Effector memory CD8-positive, alpha-beta T cell (primary cell): ENCODE measurements at places on chromosomes 16 and 17.

DNA sequence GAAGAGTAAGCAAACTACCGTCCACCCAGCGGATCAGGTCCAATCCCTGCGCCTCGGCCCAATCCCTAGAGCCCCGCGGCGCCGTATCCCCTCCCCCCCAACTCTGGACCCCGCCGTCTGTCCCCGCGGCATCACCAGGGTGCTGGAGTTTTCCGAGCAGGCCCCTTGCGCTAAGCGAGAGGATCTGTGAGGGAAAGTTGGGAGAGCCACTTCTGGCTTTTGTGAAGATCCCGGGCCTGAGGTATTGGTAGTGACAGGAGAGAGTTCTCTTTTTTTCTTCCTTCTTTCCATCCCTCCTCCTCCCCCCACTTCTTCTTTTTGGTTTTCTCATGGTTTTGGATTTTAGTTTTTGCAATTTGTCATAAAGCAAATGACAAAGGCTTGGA, 3.5 kb upstream of the DLX4 start:
- no peak for DNase-seq

GRCh38 chr17:45974916-45975630, 24.0 kb upstream of the STH start:
- no peak for DNase-seq

GRCh38 chr17:22303865-22304264, 611.5 kb downstream of the KCNJ18 start:
- no peak for DNase-seq

GRCh38 chr17:9239246-9239792, 218.0 kb downstream of the NTN1 start:
- no peak for DNase-seq

- DNase-seq, result no peak
Observed at GRCh38 chr17:76138896-76139752, 1.9 kb downstream of the FOXJ1 start.

DNA sequence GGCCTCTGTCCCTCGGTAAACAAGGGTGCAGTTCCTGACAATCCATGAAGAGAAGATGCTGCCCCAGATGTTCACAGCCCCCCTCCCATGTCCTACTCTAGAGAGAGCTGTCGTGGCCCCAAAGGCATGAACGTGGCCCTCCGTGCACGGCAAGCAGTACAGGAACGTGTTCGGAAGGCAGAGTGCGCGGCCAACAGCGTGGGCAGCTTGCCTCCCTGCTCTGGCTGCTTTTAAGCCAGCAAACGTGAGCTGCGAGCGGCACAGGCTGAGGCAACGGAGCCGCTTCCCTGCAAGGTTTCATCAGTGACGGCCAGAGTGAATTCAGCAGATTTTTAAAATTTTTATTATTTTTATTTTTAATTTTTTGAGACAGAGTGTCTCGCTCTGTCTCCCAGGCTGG, 37.2 kb downstream of the PEMT start:
- no peak for DNase-seq

GRCh38 chr16:89693289-89693731, 6.8 kb downstream of the CDK10 start:
- DNase-seq, result no peak

DNA sequence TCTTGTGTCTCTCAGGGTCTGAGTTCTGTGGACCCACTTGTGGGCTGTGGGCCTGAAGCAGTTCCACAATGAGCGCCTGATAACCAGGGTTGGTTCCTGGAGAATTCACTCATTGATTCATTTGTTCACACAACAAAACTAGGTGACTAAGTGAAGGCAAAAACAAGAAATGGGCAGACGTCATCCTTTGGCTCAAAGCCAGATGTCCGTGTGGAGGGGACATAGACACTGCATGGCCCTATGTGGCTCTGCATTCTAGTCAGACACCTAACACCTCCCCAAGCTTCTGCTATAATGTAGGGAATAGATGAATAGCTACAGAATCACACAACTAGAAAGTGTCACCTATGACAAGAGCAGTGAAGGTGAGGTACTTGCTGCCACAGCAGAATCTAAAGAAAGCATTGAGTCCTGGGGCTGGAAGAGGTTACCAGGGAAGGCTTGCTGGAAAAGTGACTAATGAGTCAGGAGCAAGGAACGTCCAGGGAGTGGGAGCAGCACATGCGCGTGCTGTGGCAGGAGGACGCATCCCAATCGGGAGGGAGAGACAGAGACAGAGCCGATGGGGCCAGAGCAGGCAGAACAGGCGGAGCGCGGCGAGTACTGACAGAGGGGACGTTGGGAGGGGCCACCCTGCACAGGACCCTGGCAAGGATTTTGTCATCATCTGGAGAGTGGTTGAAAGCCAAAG, 58.9 kb downstream of the CES1 start:
- no peak for DNase-seq

DNA sequence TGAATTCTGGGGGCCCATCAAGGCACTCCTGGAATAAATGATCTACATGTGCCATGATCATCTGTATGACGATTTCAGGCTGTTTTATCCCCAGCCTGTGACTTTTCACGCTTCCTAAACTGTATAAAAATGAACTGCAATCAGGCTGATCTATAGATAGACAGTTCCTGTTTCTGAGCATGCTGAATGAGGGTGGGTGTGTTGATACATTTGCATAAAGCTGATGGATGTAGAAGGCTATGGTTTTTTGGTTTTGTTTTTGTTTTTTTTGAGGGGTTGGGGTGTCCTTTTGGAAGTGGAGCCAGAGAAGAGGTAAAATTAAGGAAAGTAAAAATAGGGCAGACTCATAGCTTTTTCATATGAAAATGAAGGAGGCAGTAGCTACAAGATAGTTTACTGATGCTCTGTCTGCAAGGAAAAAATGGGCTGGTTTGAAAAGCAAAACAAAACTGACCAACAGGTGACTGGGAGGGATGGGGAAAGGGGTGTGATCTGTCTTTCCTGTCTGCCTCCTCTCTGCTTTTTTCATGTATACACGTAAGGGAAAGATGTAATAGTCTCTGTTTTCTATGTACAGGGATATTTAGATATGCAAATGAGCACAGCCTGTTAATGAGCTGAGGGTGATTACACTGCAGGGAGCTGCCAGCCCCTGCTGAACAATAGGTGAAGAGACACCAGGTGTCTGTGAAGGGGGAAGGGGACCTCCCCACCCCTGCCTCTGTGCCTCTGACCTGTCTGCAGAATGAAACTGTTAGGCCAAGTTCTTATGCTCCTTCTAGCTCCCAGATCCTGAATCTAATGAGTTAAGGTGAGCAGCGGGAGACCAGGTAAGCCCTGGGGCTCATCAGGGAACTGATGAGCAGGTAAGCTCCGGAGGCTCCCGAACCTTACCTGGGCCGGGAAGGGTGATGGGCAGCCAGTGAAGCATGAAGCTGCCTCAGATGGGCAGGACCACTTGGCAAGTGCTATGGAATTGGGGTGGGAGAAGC, 46.6 kb upstream of the LYRM9 start:
- DNase-seq, result no peak

DNA sequence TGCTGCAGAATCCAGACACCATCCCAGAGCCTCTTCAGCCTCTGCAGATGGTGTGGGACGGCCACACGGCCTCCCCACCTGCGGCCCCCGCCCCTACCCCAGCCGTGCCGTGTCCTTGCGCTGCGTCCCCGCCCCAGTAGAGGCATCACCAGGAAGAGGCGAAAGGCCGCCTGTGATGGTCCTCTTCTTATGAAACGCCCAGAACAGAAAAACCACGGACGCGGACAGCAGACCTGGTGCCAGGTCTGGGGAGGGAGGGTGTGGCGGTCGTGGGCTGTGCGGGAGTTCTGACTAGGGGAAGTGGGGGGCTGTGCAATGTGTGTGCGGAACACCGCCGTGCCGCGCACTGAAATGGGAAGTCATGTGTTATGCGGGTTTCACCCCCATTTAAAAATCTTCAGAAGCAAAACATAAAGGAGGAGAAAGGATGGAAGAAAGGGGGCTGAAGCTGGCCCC, 25.5 kb downstream of the ACSF3 start:
- DNase-seq, result no peak

- no peak for DNase-seq
Observed at GRCh38 chr16:86061721-86062120, 162.8 kb downstream of the IRF8 start.

DNA sequence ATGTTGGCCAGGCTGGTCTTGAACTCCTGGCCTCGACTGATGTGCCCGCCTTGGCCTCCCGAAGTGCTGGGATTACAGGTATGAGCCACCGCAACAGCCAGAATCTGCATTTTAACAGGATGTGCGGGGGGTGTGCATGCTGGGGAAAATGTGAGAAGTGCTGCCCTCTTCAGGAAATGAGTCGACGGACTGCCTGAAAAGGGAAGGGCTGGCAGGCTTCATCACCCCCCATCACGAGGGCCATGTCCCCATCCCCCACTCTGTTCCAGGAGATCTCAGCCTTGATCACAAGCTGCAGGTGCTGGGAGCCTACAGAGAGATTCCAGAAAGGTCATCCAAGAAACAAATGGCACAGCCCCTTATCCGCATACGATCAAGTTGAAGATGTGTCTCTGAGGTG, 195.3 kb upstream of the RPL38 start:
- DNase-seq, result no peak

DNA sequence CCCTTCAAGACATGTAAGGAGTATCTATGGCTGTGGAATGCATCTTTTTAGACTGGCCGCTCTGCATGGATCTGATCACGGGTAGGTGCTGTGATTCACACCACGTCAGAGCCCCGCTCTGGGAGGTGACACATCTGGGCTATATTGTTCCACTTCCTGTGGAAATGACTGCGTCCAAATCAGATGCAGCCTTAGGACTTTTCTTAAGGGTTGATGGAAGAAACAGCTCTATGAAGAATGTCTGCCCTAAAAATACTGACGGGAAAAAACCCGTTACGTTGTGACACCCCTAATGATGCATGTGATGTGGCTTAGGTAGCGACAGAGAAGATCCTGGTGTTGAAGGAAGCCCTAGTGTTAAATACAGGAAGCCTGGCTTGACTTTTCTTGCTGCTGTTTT, 12.2 kb downstream of the BANP start:
- DNase-seq, result peak; percentile 47

DNA sequence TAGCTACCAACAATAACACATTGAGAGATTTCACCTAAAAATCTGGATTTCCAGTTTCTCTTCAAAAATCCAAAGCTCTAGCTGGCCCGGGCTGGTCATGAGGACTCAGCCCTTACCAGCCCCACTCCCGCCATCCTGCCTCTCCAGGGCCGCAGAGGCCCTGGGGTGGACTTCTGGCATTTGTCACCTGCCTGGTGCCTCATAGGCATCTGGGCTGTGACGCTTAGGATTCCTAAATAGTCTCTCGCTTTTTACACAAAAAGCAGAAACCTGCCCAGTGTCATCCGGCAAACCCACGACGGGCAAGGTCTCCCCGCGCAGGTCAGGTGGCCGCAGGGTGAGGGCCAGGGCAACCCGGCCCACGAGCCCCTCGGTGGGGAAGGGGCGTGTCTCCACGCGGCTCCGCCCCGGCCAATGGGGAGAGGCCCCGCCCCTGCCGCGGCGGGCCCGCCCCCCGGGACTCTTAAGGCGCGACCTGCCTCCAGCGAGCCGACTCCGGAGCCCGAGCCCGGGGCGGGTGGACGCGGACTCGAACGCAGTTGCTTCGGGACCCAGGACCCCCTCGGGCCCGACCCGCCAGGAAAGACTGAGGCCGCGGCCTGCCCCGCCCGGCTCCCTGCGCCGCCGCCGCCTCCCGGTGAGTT, at the start of gene VASN:
TSS of gene VASN (plus strand) at position 492 of the 644 bp plus-strand sequence. CDS start 9,030 bp downstream, outside the sequence.
- DNase-seq, result peak; percentile 72

DNA sequence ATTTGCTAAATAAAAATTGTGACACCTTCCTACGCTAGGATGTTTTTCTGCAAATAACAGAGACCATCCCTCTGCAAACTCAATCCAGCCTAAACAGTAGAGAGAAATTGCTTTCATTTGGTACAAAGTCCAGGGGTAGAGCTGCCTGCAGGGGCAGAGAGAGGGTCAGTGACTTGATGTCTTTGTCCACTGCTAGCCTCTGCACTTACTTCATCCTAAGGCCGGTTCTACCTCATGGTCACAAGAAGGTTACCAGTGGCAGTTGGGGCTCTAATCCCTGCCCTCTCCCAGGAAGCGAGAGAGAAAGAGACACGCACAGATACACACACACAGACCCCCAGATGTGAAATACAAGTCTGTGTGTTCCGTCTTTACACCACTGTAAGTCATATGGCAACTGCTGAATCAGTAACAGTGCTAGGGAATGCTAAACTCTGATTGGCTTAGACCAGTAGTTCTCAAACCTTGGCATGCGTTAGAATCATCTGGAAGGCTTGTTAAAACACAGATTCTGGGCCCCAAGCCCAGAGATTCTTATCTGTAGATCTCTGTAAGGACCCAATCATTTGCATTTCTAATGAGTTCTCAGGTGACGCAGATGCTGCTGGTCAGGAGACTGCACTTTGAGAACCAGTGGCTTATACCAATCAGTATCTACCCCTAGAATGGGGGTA, 13.1 kb upstream of the LPCAT2 start:
- DNase-seq, result no peak

DNA sequence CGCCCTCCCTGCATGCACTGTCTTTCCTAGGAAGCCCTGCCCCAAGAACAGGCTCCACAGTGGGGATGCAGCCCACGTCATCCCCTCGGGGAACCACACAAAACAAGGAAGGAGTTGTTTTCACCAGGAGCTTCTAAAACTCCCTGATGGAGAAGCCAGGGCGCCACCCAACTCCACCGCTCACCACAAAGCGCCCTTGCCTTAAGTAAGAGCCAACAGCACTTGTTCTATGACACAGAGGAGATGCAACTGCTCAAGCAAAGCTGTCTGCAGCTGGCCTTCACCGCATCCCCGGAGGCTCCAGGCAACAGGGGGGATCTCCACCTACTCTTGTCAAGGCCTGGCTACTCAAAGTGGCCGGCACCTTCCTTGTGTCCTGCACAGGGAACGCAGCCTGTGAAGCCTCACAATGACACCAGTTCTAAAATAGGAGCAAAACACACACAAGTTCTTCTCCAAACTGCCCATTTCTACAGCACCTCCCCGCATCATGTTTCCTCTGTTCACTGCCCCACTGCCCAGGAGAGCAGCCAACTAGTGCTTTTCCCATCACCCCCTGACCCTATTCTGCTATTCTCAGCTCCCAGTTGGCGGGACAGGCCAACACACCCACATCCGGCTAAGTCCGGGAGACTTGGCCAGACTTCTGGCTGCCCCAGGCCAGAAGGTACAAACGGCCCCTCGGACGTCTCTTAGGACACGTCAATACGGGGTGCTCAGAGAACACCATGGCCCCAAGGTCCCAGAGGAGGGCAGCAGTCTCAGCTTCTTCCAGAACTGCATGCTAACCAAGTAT, 24.2 kb downstream of the MPG start:
- no peak for DNase-seq
